ENCODE measurements at places on chromosomes 2 and 18. TPM values are rescaled to one million over a fixed set of nuclear protein-coding genes. Genes with fewer than 3 reads are reported as not detected.

LCT gene
- 0.04 TPM for total RNA-seq

HSPD1 gene
- 580 TPM for total RNA-seq

SPATA3 gene
- not detected for total RNA-seq

VAMP8 gene
- 18.2 TPM for total RNA-seq

TLX2 gene
- 0.31 TPM for total RNA-seq

PLCD4 gene
- 0.14 TPM for total RNA-seq

TPO gene
- total RNA-seq = 0.12 TPM

SH3BP4 gene
- 41.1 TPM for total RNA-seq

MOGAT1 gene
- not detected for total RNA-seq

NEU2 gene
- total RNA-seq = not detected

MAP3K20 gene
- total RNA-seq = 36.2 TPM

OSGEPL1 gene
- 4.7 TPM for total RNA-seq

ANKRD39 gene
- total RNA-seq = 19.4 TPM

UGT1A5 gene
- total RNA-seq = not detected

SGPP2 gene
- total RNA-seq = 0.77 TPM

SNTG2 gene
- total RNA-seq = not detected
